ENCODE measurements at places on chromosomes 12 and 14. TPM values are rescaled to one million over a fixed set of nuclear protein-coding genes. Genes with fewer than 3 reads are reported as not detected.

JKAMP gene
- polyA plus RNA-seq, result 81.6 TPM

NINJ2 gene
- 0.93 TPM for polyA plus RNA-seq

DNA sequence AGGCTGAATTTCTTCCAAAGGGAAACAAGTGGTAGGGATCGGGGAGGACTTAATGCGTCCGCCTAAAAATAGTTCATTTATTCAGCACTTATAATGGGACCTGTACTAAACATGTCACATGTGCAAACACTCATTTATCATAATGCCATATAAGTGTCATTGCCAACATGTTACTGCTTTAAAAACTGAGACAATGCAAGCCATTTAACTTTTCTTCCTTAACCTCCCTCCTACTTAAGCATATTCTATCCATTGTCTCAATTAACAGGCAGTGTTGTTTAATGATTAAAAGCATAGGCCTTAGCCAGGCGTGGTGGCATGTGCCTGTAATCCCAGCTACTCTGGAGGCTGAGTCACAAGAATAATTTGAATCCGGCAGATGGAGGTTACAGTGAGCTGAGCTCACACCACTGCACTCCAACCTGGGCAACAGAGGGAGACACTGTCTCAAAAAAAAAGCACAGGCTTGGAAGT is 13.5 kb upstream of the SCFD1 start:
- DNase-seq, result no peak

DNA sequence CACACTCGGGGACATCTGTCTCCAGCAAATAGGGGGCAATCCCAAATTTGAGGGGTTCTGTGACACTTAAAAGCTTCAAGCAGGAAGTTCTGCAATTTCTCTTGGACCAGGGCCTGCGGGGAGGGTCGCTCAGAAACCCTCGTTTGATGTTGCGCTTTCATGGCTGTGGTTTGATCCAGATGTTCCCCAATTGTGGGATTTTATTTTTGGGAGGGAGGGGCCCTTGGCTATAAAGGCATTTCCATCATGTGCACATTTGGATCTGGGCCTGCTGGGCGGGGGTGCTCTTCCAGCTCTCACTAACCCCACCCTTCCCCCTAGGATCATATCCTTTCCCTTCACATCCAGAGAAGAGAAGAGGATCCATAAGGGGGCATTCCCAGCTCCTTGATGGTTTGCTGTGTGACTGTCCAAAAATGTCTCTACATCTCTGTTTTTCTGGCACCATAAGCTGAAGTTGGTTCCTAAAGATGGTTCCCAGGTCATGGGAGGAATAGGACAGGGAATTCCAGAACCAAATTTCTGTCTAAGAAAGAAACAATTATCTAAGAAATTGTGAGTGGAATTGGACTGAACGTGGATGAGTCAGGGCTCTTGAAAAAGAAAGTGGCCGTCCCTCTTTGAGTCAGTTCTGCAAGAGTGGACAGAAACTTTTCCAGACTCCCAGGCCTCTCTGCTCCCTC is 47.2 kb downstream of the SMUG1 start:
- DNase-seq, result no peak

- no peak for DNase-seq
Measured at GRCh38 chr14:42228611-42229010, 621.9 kb downstream of the LRFN5 start.

SMIM41 gene
- 0.34 TPM for polyA plus RNA-seq

LPAR5 gene
- 1.1 TPM for polyA plus RNA-seq

DNA sequence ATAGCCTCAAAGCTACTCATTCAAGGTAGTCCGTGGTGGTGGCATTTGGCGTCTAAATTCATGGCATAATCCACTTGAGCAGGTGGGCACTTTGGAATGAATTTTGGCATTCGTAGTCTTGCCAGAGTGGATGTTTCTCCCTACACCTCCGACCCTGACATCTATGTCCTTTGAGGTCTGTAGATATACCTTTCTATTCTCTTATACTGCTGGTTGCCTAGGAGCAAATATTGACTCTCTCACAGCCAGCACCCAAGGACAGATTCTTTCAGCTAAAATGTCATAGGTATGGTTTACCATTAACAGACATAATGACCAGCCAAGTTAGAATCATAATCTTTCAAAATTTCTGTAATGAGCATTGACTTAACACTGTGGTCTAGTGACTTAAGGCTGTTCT is 47.4 kb upstream of the FLRT2 start:
- DNase-seq, result no peak

C2CD5 gene
- 80.6 TPM for polyA plus RNA-seq
